CD4-positive, alpha-beta T cell treated with Interleukin-12 subunit alpha and Interleukin-12 subunit beta, for 1 hour (primary cell): ENCODE measurements at places on chromosomes 2 and 18.

GRCh38 chr18:24364177-24364576 lies 33.4 kb downstream of the OSBPL1A start:
- DNase-seq: no peak

- DNase-seq: no peak
These were observed 52.8 kb upstream of the TMEM182 start for GRCh38 chr2:102708847-102709559.

GRCh38 chr2:3986530-3987258 lies 283.3 kb downstream of the DCDC2C start:
- no peak for DNase-seq

GRCh38 chr18:36624451-36625167 lies 204.2 kb downstream of the TPGS2 start:
- no peak for DNase-seq
